Activated naive CD4-positive, alpha-beta T cell treated with anti-CD3 and anti-CD28 coated beads, Interleukin-2, amount 50 U/mL, for 72 hours (primary cell): ENCODE measurements at places on chromosomes 16 and 17.

DNA sequence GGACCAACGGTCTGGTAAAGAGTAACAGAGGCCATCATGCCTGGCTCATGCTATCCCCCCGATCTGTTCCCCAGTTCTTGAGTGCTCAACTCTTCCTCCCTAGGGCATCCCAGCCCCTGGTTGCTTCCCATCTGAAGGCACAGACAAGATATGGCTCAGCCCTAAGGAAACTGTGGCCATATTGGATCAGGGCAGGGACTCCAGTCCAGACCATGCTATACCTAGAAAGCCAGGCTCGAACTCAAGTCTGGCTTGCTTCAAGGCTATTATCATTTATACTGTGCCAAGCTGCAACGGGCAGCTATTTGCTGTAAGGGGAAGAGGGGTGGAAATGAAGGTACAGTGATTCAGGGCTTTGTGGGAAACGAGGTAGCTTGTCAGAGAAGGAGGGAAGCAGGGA is 2.8 kb downstream of the UBTF start:
- no peak for DNase-seq

- no peak for DNase-seq
Observed at GRCh38 chr16:74463888-74464287, 42.6 kb upstream of the CLEC18B start.

DNA sequence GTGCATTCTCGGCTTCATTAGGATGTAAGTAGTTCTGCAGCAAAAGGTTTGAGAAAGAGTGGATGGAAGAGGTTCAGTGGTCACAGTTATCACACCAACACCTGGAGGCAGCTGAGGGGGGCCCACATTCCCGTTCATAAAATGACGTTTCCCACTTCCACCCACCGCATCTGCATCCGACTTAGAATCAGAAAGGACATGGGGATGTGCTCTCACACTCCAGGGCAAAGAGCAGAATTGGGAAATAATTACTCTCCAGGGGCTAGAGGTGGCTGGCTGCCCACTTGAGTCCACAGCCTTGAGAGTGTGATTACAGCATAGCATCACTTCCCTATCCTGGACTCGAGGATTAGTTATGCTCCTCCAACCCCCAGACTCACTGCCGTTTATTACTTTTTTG is 122.0 kb downstream of the CPPED1 start:
- no peak for DNase-seq

DNA sequence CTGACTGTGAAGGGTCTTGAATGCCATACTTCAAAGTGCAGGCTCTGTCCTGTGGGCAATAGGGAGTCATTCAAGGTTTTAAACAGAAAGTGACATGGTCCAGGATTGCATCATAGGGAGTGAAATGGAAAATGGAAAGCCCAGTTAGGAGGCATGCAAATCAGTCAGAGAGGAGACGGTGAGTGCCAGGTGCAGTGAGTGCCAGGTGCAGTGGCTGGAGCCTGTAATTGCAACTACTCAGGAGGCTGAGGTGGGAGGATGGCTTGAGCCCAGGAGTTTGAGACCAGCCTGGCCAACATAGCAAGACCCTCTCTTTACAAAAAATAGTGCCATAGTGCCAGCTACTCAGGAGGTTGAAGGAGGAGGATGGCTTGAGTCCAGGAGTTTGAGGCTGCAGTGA is 35.2 kb upstream of the SIAH1 start:
- no peak for DNase-seq

GRCh38 chr16:1545044-1546040 is 11.9 kb downstream of the TMEM204 start:
- no peak for DNase-seq

DNA sequence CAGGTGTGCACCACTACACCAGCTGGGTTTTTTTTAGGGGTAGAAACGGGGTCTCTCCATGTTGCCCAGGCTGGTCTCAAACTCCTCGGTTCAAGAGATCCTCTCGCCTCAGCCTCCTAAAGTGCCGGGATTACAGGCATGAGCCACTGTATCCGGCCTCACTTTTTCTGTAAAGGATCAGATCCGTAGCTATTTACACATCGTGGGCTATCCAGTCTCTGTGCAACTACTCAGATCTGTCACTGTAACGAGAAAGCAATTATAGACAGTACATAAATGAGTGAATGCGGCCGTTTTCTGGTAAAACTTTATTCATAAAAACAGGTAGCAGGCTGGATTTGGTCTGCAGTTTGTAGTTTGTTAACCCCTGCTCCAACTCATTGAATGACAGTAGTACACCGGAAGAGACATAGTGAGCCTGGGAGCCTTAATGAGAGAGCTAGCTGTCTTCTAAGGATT is 44.5 kb downstream of the VMP1 start:
- DNase-seq = no peak

GRCh38 chr17:31405890-31406371 is 14.5 kb downstream of the RAB11FIP4 start:
- DNase-seq = no peak

DNA sequence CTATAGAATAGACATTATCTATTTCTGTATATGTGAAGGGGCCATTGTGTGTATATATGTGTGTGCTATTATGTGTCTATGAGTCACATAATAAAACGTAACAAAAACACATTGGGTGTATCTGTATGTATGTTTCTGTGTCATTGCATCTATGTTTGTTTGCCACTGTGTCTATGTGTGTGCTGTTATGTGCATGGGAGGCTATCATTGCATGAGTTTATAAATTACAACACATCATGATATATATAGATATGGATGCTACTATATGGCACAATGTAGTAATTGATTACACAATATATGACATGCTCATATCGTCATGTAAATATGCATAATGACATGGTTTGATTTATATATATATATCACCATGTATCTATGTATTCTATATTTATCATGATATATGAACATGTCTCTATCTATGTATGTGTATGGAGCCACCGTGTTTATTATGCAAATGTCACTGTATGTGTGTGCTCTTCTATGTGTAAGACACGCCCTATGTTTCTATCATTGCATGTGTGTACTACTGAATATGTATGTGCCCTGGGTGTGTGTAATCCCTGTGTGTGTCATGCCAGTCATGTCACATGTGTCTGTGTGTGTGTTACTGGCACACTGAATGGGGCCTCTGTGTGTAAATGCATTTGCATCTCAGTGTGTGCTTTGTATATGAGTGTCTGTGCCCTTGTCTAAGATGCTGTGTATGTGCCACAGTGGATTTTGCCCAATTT is 1.4 kb upstream of the TSPOAP1 start:
- no peak for DNase-seq

DNA sequence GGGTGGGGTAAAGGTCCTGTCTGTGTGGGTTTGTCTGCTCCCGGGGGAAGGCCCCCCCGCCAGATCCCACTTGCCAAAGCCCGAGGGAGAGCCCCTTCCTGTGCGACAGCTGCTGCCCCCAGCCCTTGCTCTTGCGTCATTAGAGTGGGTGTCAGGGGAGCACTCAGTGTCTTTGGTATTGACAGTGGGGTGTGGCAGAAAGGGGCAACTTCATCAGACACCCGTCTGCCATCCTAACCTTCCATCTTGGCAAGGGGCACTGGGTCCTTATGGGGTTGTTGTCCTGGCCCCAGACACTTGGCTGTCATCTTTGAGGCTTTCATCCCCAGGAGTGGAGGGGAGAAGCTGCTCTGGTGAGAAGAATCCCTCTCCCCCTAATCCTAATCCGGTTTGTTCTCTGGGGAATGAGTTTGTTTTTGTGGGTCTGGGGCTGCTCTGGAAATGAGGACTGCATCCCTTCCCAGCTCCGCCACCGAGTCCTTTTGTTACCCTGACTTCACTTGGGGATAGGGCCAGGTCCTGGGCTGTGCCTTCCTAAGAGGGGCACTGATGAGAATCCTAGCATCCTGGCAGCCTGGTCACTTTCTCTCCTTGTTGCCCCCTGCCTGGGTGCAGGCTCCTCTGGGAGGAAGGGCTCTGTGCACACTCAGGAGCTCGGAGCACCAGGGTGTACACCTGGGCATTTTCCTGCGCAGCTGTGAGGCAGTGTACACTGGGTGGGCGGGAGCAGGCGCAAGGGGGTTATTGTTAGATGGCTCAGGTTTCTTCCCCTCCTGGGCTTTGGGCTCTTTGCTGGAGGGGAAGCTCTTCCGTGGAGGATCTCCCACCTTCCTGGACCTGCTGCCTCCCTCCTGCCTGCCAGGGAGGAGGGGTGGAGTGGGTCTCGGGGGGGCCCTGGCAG is 21.1 kb downstream of the GJD3 start:
- no peak for DNase-seq
